Natural killer cell treated with Interleukin-12 subunit alpha and Interleukin-12 subunit beta and Interleukin-15 and Interleukin-18, amount 100 ng/mL, for 72 hours (primary cell): ENCODE measurements at places on chromosomes 2 and 18. TPM values are rescaled to one million over a fixed set of nuclear protein-coding genes. Genes with fewer than 3 reads are reported as not detected.

GRCh38 chr2:156452971-156453370 is 16.8 kb downstream of the GPD2 start:
- H3K36me3 ChIP-seq: peaks cover 8% of the 10 kb centered on the region
- H3K27ac ChIP-seq: no peak overlapping the region
- H3K4me3 ChIP-seq: no peak overlapping the region

DNA sequence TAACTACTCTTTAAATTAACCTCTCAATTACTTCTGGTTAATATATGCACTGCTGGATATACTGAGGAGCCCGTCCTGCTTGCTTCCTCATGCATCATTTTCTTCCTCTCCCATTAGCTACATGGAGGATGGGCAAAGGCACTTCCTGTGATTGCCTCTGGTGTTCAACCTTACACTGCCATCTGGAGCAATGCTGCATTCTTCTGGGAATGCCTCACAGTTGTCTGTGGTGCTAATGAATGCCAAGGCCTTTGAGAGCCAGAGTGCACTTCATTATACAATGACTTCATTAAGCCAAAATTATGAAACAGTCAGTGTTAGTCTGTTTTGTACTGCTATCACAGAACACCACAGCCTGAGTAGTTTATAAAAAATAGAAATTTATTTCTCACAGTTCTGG is 134.8 kb upstream of the DOCK10 start:
- no peaks in the 10 kb centered on the region for H3K4me1 ChIP-seq
- H3K27ac ChIP-seq: no peak overlapping the region

The PPM1G gene
- total RNA-seq: 110 TPM

DNA sequence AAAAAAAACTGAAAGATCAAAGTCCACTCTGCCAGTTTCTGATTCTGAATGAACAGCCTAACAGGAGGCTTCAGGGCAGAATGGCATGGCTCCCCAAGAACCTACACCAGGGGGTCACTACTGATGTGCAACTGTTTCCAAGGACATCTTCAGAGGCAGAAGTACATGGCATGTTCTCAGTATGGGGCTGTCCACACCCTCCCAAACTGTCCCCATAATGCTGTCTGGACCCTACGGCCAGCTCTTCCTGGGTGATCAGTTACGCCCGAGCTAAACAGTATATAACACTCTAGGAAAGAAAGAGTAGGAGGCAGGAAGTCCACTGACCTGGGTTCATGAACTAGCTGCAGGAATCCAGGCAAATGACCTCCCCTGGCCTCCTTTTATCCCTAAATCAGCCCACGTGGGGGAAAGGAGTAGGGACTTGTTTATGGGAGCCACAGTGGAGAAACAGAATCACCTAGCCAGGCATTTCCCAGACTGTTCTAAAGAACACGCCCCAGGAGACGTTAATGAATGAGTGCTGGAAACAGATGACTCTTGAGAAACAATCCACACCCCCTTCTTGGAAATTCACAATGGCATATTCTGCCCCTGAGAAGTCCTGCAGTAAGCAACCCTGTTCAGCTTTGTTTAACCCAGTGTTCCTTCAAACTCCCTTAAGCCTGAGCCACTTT is 2.5 kb downstream of the TMBIM1 start:
- peak overlapping the region; percentile 99 for H3K27ac ChIP-seq
- H3K36me3 ChIP-seq: no peaks in the 10 kb centered on the region
- no peaks in the 10 kb centered on the region for H3K27me3 ChIP-seq
- peak overlapping the region; percentile 91 for H3K4me3 ChIP-seq
- peaks cover 77% of the 10 kb centered on the region for H3K4me1 ChIP-seq

The LONRF2 gene
- total RNA-seq: not detected

DNA sequence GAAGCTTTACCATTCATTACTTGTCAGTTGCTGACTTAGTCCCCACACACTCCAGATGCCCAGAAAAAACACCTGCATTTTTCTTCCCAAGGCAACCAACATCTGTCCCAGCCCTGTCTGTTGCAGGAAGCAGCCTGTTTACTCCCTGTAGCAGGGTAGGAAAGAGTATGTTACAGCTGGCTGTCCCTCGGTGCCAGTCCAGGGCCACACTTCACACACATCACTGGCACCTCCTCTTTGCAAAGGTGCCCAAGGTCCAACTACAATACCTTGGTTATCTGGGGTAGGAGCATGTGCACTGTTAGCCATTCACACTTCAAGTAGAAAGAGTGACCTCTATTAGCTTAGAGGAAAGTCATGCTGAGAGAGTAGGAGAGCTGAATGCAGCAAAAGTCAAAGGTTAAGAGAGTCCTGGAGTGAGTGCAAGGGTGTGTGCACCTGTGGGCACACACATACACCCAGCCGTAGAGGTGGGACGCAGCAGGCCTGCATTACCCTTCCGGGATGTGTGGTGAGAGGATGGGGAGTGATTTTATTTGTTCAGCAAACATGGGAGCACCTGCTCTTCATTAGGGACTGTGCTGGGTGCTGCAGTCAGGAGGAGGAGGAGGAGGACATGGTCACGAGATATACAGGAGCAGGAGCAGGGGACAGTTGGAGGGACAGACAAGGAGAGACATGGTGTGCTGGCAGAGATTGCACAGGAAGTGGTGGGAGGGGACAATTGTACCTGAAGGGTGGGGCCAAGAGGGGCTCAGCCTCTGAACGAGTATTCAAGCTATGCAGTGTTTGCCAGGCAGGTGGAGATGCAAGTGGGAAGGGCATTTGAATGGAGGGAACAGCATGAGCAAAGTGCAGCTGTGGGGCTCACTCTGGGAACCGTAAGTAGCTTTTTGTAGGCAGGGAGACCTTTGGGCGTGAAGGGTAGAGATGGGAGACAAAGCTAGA is 69.8 kb downstream of the TSN start:
- no peak overlapping the region for H3K27ac ChIP-seq
- no peak for DNase-seq
- H3K4me1 ChIP-seq: no peaks in the 10 kb centered on the region

DNA sequence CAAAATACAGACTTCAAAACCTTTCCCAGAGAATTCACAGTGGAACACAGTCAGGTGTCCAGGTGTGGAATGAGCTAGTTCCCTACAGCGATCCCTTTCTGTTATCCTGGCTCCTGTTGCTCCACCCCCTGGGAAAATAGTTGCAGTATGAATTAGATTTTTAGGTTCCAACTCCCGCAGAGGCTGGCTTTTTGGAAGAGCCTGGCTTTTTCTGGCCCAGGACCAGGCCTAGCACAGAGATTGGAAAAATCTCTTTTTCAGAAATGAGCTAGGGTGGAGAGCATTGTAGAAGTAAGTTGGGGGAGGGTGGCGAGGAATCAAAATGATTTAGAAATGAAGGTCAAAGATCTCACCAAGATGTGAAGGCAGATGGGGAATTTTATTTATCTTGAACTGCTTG is 27.1 kb downstream of the COL5A2 start:
- H3K27ac ChIP-seq: no peak overlapping the region
- H3K36me3 ChIP-seq: no peaks in the 10 kb centered on the region
- H3K4me1 ChIP-seq: no peaks in the 10 kb centered on the region
- no peak for DNase-seq

DNA sequence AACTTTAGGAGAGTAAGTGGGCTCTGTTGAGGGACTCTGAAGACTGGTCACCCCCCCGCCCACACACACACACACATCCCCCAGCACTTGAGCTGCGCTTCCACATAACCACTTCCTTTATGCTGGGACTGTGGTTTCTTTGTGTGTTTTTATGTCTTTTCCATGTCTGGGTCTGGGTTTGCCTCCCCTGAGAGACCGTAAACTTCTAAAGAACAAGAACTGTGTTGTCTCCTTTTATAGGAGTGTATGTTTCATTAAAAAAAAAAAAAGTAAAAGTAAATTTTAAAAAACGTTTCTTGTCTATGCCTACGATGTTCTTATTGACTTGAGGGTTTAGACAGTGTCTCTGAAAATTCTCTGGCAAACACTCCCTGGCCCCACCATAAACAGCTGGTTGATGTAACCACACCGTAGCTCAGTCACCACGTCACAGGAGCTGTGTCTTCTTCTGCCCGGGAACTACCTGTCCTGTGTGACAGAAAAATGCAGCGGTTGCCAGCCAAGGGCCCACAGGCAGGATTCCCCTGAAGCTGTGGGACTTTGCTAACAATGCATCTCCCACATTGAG is 68.0 kb downstream of the KLHL29 start:
- DNase-seq: no peak
- H3K27ac ChIP-seq: no peak overlapping the region
- no peaks in the 10 kb centered on the region for H3K36me3 ChIP-seq
- H3K27me3 ChIP-seq: peaks cover 17% of the 10 kb centered on the region
